ENCODE measurements at places on chromosomes 6 and 20.
A peak's percentile ranks its signal among the peaks of the same experiment; 100 is the strongest.

GRCh38 chr6:71138376-71138775 is 150.2 kb upstream of the OGFRL1 start:
- DNase-seq = no peak

GRCh38 chr6:115729036-115729435 is 331.7 kb downstream of the FRK start:
- no peak for DNase-seq

DNA sequence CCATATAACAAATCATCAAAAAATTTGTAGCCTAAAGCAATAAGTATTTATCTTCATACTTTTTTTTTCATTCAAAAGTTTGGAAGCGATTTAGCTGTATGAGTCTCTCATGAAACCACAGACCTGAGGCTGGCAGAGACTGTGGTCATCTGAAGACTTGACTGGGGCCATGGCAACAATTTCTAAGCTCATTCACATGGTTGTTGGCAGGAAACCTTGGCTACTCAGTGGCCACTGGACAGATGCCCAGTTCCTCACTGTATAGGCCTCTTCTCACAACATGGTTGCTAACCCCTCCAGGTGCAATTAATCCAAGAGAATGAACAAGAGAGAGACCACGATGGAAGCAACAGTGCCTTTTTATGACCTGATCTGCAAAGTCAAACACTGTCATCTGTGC is 235.9 kb downstream of the BTBD3 start:
- DNase-seq = peak; percentile 27

- DNase-seq = peak; percentile 57
These were observed 57.4 kb downstream of the ARHGAP40 start for GRCh38 chr20:38658879-38659596.

GRCh38 chr6:127475823-127476176 is 16.6 kb upstream of the KIAA0408 start:
- DNase-seq = no peak

GRCh38 chr20:46640044-46640443 is 11.2 kb downstream of the SLC13A3 start:
- no peak for DNase-seq

DNA sequence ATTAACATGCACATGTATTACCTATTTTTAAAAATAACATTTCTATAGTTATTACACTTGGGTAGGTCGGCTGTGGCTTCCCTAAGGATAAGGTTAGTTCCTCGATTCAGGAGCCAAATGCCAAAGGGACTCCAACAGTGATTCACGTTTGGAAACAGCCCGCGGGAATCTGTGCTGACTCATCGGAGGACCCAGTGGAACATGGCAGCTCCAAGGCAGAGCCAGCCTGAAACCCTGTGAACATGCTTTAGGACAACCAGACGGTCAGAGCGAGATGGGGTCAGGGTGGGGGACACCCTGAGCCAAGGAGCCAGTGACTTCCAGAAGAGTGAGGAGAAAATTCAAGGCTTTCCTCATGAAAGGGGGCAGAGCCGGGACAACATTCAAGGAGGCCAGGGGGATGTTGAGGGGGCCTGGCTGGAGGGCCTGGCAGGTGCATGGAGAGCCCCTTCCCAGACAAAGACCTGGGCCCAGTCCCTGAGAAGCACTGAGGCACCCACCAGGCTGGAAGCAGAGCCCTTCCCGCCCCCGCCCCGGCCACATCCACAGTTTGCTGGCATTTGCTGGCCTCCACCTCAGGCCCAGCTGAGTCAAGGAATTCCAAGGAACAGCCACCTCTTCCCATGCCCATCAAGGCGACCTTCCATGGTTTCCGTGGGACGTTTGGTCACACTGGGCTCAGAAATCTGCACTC is 133.2 kb downstream of the SNX5 start:
- no peak for DNase-seq

- peak; percentile 44 for DNase-seq
These were observed at the start of gene SMIM28 for GRCh38 chr6:138377844-138378243. Gene SMIM28, plus strand, starts transcription at chr6:138377905. Its CDS starts 168 bp downstream, at chr6:138378073.

GRCh38 chr6:168865-169455 is 123.3 kb upstream of the DUSP22 start:
- peak; percentile 66 for DNase-seq
